ENCODE measurements at places on chromosomes 1 and 21. TPM values are rescaled to one million over a fixed set of nuclear protein-coding genes. Genes with fewer than 3 reads are reported as not detected.

GRCh38 chr1:55211863-55212262 lies 3.3 kb downstream of the USP24 start:
- DNase-seq = no peak

DNA sequence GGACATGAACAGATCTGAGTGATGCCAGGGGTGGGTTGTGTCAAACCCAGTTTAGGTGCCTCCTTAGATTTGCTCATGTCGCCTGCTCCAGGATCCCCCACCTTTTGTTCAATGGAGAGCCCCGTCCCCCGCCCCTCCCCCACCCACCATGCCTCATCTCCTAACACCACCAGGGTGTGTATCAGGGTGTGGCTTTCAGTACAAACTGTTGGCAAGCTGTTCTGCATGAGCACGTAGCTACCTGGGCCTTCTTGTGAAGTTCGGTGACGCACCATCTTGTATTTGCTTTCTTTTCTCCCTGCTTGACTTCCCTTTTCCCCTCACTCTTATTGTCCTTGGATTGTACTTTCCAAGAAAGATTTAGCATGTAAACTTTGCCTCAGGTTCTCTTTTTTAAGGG lies 94.8 kb downstream of the EBNA1BP2 start:
- no peak for DNase-seq

- DNase-seq = peak; percentile 57
Observed at GRCh38 chr1:209248649-209249279, 334.8 kb upstream of the CAMK1G start.

DNA sequence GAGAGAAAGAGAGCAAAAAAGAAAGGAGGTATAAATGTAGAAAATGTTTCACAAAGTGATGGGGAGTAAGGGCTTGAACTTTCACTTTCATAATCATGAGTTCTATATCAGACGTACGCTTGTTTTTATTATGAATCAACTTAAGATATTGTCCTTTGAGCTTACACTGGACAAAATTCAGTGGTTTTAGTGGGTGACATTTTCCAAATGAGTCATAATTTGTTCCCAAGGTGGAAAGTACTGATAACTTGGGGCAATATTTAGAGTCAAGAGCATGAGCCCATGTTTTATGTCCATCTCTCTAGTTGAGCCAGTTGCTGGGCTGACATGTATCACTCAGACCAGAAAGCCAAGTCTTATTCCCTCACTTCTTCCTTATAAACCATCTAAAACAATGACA lies 161.6 kb downstream of the CHRM3 start:
- no peak for DNase-seq

DNA sequence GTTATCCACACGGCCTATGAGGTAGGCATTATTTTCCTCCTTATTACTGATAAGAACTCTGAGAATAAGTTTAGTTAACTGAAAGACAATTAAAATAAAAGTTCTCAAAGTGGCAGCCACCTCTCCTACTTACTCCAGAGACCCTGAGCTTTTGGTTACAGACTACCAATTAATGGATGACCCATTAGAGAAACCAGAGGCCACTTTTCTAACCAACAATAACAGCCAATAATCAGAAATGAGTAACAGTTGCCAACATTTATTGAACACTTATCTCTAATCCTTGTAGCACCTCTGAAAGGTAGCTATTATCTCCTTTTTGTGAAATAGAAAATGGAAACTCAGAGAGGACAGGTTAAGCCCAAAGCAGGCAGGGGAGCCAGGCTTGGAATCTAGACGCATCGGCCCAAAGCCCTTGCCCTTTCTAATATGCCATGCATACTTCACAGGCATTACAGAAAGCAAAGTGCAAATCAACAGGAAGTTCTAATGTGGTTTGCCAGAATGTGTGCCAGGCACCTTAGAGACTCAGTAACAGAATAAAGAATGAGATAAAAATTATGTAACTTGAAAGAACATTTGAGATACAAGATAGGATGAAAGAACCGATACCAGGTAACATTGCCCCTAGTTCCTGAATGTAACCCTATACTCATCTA lies 50.0 kb downstream of the BEND5 start:
- no peak for DNase-seq

- DNase-seq = no peak
Observed at GRCh38 chr1:10765734-10766478, 30.5 kb downstream of the CASZ1 start.

- no peak for DNase-seq
Observed at GRCh38 chr1:43614211-43614610, 35.7 kb upstream of the KDM4A start.

DNA sequence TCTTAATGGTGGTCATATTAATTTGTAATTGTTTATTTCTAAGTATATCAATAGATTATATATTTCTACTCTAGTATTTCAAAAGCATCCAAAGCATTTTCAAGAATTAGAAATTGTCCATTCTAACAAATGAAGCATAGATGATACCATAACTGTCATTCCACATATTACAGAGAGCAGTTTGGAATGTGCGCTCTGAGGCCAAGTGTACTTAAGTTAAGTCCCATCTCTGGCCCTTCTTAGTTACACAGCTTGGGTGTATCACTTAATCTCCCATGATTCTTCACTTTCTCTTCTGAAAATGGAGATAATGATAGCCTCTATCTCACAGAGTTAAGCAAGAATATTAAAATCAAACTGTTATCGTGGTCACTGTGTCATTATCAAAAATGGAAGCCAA lies 281.1 kb downstream of the MRPL39 start:
- no peak for DNase-seq

- no peak for DNase-seq
Observed at GRCh38 chr1:53946252-53947171, at the start of gene LRRC42. Gene LRRC42, plus strand, starts transcription at chr1:53946350. Its CDS starts 5,650 bp downstream, at chr1:53952000.

DNA sequence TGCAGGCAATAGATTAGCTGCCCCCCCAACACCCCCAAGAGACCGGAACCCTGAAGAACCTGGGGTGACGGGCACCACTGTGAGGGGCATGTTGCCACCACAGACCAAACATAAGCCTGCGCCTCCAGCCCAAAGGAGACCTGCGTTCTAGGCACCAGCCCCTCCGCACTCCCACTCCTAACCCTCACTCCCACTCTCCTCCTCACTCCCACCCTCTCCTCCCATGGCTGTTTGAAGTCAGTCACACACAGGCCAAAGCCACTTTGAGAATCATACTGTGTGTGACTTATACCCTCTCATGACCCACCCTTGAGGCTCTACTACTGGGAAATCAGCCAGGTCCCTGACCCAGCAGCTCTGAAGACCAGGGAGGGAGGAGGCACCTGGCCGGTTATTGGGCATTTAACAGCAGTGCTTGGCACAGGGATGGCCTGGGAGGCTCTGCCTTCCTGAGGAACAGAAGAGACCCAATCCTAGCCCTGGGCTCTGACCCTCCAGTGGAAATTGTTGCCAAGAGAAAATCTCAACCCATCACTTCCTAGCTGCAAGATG lies 43.5 kb downstream of the FBXO2 start:
- DNase-seq = no peak

DNA sequence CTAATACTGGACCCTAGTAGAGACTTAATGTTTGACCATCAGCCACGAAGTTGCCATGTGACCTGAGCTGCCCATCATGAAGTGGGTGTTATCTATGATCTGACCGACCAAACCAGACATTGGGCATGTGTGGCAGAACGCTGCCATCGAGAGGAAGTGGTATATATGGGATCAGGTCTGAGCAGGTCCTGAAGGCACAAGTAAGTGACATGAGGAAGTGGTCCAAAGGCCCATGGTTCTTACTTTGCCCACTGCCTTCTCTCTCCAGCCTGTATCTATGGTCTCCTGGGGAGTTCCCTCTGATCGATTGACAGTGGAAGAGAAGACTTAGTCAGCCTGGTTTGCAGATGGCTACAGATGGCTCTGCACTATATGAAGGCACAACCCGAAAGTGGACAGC lies 7.9 kb downstream of the SPSB1 start:
- no peak for DNase-seq

- DNase-seq = peak; percentile 68
Observed at GRCh38 chr1:58784758-58785441, 1.1 kb upstream of the JUN start.

GRCh38 chr1:982765-983436 lies 1.0 kb upstream of the PERM1 start:
- no peak for DNase-seq

- no peak for DNase-seq
Observed at GRCh38 chr21:27424601-27425000, 457.7 kb upstream of the ADAMTS5 start.

GRCh38 chr1:36475910-36476604 lies 6.7 kb downstream of the CSF3R start:
- DNase-seq = no peak

DNA sequence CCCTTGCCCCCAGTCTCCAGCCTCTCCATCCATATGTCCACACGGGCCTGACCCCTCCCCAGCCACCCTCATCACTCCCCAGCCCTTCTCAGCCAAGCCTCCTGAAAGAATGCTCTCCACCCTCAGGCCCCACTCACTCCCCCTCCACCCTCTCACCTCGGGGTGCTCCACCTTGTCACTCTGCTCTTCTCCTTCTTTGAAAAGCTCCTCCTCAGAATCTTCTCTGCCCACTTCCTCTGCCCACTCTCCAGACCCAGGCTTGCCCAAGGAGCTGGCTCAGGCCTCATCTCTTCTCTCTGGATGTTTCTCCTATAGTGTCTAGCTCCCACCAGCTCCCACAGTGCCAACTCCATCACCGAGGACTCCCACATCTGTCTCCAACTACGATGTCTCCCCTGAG lies 13.9 kb downstream of the COL8A2 start:
- DNase-seq = no peak

DNA sequence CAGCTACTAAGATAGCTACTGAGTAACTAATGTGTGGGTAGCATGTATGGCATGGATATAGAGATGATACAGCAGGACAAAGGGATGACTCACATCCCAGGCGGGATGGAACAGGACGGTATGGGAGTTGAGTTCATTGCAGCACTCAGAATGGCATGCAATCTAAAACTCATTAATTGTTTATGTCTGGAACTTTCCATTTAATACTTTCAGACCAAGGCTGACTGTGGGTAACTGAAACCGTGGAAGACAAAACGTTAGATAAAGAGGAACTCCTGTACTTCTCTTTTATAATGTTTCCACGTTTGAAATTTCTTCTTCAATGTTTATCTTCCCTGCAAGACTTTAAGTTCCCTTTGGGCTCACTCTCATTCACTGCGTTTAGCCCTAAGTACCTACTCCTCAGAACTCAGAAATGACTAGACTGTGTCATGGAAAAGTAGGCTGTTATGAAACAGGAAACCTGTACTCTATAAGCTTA lies 151.9 kb downstream of the MAGI3 start:
- DNase-seq = no peak

DNA sequence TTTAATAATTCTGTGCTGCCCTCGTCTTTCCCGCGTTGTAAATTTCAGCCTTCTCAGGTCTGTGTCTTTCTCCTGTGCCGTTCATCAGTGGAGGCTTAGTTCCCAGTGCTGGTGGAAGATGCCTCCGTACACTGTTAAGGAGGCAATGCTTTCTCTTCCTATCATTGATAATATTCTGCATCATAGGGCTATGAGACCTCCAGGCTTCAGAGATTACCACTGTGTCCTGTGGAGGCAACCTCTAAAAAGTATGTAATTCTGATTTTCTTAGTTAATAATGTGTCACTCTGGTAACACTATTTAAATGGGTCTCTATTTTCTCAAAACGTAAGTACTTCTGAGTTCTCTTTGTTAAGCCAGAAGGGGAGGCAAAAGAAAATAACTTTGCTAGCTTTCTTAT lies 538.3 kb downstream of the SMYD3 start:
- no peak for DNase-seq

DNA sequence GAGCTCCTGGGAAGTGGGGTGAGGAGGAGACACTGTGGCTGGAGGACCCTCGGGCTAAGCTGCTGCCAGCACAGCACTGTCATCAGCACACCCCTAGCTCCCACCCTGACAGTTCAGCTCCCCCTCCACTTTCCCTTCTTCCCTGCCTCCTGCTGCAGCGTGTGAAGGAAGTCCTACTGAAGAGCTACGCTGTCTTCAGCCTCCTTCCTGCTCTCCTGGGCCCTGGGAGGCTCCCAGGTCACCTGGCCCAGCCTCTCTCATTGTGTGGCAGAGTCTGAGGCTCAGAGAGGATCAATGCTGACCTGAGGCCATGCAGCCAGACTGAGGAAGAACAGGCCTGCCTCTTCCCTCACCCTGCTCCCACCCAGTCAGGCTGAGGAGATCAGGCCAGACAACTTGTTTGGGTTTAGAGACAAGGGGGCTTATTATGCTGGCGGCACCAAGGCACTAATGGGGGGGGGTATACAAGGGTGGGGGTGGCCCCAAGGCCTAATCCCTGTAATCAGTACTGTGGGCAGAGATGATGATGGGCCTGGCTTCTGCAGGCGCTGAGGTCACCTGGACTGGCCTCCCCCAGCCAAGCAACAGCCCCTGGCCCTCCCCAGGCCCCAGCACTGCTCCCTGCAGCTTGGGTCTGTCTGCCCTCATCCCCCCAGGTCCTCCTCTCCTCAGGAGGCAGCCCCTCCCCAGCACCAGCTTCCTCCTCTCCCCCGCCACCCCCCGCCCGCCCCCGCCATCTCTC lies 9.1 kb downstream of the NES start:
- peak; percentile 59 for DNase-seq

- no peak for DNase-seq
Observed at GRCh38 chr1:80158266-80158665, 1151.7 kb upstream of the ADGRL4 start.

- no peak for DNase-seq
Observed at GRCh38 chr1:247562198-247562597, 13.3 kb downstream of the GCSAML start.

The SFN gene
- 3.8 TPM for total RNA-seq

The TMEM61 gene
- total RNA-seq = 1.0 TPM

The TMCO4 gene
- total RNA-seq = 2.7 TPM

The AVPR1B gene
- not detected for total RNA-seq

The TSPEAR gene
- 1.3 TPM for total RNA-seq

The LORICRIN gene
- total RNA-seq = not detected

The INKA2 gene
- 11.9 TPM for total RNA-seq

The SPRR2E gene
- not detected for total RNA-seq

Data from H9 (cell line).